H9 (cell line): ENCODE measurements at places on chromosomes 7 and 10. TPM values are rescaled to one million over a fixed set of nuclear protein-coding genes. Genes with fewer than 3 reads are reported as not detected.

The SLC26A5 gene
- 0.11 TPM in 1 of 2 replicates, not detected in the other for total RNA-seq

The FOXP2 gene
- total RNA-seq = not detected in 2 replicates

The TRIM50 gene
- total RNA-seq = not detected in 2 replicates

The TMEM140 gene
- not detected in 2 replicates for total RNA-seq

The AASS gene
- total RNA-seq = 383 and 398 TPM in 2 replicates

The ABCB1 gene
- 0.15 and 0.33 TPM in 2 replicates for total RNA-seq

The TAS2R41 gene
- total RNA-seq = not detected in 2 replicates

The UPK3B gene
- total RNA-seq = 2.1 and 3.5 TPM in 2 replicates

The AS3MT gene
- 16.4 and 16.5 TPM in 2 replicates for total RNA-seq

The ADAM12 gene
- 0.24 and 0.35 TPM in 2 replicates for total RNA-seq

The SORCS3 gene
- 0.04 and 0.18 TPM in 2 replicates for total RNA-seq

The INA gene
- 14.0 and 14.3 TPM in 2 replicates for total RNA-seq

- no peak for DNase-seq
These were observed 33.6 kb downstream of the WASL start for GRCh38 chr7:123715198-123715597.

- DNase-seq = peak; percentile 83
These were observed at the start of gene TLX1 for GRCh38 chr10:101130984-101131961. TSS of gene TLX1 (plus strand) at chr10:101131300. CDS start at chr10:101131542, 242 bp downstream.

DNA sequence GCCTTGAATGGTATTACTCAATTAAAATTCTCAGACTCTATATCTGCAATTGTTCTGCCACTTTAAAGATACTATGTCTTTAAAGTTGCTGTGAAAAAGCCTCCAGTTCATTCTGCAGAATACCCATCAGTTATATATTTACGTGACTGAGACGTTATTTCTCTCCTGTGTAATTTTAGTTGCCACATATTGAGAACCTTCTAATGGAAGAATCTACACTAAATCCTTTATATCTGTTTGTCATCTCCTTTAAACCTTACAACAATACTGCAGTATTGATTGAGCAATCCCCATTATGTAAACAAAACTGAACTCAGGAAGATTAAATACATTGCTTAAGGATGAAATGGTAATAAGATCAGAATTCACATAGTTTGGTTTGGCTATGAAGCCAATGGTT lies 30.0 kb downstream of the GPR141 start:
- DNase-seq = no peak

GRCh38 chr7:45188736-45189135 lies 31.1 kb downstream of the RAMP3 start:
- DNase-seq = no peak

GRCh38 chr7:25572423-25572822 lies 344.1 kb upstream of the NPVF start:
- no peak for DNase-seq

DNA sequence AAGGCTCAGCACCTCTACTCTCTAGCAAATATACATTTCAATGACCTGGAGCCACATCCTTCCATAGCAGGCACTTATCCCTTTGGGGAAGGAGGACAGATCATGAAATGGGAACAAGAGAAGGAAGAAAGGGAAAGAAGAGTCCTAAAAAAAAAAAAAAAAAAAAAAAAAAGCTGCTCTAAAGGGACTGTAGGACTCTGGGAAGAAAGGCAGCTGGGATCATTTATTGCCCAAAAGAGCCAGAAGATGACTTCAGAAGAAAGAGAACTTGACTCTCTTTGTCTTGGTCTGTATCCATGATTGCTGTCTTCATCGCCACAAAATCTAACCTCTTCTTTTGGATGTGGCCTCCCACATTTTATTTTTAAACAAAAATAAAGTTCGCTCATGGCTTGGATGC lies 203.6 kb upstream of the CELF2 start:
- no peak for DNase-seq

GRCh38 chr7:139396323-139396951 lies 36.7 kb downstream of the LUC7L2 start:
- DNase-seq = no peak

DNA sequence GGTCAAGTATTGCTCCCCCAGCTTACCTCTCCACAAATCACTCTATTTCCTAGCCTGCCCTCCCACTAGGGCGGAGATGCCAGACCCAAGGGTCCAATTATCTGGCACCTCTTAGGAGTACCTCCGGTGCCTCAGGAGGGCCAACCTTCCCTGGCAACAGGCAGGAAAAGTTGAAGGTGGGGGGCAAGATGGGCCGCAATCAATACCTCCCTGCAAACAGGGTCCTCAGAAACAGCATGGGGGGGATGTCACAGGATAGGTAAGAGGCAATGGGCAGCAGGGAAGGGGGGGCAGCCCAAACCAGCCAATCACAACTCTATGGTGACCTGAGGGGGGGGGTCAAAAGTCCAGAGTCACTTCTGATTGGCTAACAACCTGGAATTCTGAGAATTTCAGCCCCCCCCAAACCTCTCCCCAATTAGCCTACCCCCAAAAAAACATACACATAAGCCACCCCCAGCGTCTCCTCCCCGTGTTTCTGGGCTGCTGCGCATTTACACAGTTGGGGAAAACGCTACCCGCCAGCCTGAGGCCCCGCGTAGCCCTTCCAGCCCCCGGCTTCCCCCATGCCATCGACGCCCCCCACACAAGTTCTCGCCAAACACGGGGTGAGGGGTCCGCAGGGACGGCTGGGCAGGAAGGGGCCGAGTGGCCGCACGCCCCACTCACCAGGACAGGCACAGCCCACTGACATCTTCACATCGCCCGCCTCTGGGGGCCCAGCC lies 589 bp downstream of the LDB1 start:
- DNase-seq = peak; percentile 80

GRCh38 chr10:97220355-97220754 lies 34.6 kb upstream of the SLIT1 start:
- DNase-seq = no peak

- no peak for DNase-seq
These were observed 533.4 kb upstream of the SEMA3D start for GRCh38 chr7:85719981-85720953.

- no peak for DNase-seq
These were observed 451.5 kb downstream of the SORCS1 start for GRCh38 chr10:106712988-106713387.

DNA sequence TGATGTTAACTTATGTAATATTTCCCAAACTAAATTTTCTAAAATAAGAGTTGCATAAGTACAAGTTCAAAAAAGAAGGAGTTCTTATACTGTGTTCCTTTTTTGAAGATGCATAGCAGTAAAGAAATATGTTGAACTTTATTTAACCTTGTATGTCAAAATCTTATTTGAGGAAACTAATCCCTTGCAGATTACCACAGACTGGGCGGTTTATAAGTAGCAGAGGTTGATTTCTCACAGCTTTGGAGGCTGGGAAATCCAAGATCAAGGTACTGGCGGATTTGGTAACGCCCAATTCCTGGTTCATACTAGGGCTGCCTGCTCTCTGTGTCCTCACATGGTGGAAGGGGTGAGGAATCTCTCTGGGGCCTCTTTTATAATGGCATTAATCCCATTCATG lies 68.5 kb downstream of the GNAT3 start:
- no peak for DNase-seq

DNA sequence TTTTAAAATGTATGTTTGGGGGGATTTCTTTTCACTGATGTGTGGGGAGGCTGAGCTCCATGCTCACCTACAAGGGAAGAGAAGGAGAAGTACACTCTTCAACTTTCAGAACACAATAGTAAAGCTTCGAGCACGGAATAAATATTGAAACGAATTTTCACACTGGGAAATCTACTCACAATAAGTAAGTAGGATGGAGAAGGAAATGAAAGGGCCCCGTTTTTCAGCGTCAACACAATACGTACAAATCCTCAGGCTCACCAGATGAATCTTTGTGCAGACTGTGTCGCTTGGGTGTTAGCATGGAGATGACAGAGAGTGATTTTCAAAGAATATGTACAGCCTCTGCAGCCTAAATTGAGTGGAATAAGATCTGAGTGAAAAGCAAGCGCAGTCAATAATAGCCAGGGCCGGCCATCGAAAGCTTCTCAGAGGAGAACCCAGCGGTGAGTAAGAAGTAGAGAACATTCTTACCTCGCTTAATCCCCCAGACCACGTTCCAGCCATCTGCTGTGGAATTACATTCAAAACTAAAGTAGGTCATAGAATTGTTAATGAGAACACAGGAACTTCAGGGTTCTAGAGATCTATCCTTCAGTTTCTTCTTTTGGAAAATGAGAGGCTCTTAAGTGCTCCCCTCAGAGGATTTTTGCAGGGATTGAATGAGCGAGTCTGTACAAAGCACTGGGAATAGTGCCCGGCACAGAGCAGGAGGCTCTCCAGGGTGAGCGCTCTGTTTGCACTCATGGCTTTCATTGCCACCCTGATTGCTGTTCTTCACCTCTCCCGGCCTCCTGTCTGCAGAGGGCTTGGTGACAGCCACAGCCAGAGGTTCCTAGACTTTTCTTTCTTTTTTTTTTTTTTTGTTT lies 292.8 kb downstream of the SFMBT2 start:
- DNase-seq = no peak

GRCh38 chr10:93993782-93994437 lies at the start of gene PLCE1:
TSS of gene PLCE1 (plus strand) at chr10:93993931. CDS start at chr10:94031047, 37,116 bp downstream.
- peak; percentile 62 for DNase-seq

DNA sequence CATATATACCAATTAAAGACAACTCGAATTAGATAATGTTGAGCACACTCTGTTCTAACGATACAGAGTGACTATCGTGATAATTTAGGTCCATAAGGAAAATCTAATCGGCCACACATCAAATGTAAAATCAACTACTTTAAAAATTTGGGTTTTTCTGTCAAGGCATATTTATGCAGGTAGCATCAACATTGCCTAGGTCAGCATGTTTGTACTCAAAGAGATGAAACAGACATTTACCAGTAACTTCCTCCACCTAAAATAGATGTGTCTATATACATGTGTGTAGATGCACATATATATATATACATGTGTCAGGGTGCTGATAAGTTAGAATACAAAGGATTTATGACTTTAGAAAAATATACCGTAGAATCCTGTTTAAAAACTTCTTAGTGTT lies 22.0 kb downstream of the PSMC2 start:
- DNase-seq = no peak

DNA sequence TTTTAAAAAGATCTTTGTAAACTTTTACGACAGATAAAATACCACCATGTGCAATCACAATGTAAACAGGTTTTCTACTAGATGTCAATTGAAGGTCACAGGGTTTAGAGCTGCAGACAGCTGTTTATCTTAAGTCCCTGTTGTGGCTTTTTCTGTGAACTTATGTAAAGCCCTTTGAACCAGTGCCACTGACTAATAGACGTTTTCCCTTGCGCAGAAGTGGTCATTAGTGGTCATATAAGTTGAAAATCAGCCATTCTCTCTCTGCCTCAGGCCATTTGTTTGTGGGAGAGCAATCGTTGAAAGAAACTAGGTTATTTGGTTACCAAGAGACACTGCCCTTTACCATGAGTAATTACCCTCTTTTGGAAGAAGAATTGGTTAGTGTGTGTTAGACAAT lies 23.9 kb downstream of the CACNB2 start:
- no peak for DNase-seq

DNA sequence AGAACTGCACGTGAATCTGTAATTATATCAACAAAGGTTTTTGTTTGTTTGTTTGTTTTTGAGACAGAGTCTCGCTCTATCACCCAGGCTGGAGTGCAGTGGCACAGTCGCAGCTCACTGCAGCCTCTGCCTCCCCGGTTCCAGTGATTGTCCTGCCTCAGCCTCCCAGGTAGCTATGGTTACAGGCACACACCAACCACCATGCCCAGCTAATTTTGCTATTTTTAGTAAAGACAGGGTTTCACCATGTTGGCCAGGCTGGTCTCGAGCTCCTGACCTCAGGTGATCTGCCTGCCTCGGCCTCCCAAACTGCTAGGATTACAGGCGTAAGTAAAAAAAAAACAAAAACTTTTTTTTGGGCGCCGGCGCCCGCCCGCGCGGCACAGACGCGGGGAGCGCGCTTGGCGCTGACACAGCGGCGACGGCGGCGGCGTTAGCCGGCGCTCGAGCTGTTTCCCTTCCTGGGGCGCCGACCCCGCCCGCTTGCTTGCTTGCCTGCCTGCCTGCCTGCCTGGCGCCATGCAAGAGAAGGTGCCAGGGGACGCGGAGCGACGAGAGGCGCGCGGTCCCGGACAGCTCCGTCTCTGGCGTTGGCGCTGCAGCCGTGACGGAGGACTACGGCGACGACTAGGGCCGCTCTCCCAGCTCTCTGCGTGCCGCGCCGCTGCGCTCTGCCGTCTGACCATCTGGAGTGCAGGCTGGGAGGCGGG lies 171.4 kb upstream of the NUPR2 start:
- DNase-seq = no peak

DNA sequence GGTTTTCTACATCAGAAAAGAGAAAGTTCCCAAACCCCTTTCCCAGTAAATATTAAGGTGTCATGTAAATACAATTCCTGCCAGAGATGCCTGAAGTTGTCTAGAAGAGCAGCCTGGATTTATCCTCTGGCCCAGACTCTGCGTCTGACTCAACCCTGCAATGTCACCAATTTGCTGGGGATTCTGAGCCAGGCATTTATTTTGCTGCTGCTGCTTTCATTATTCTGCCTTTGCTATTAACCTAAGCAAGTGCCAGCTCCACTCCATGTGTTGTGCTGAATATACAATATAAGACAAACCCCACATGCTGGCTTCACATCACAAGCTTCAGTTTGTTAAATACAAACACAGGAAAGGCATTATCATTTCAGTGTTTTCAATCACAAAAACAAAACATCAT lies 59.1 kb downstream of the ELAPOR2 start:
- DNase-seq = no peak

- no peak for DNase-seq
These were observed 35.7 kb downstream of the MEOX2 start for GRCh38 chr7:15650787-15651186.

DNA sequence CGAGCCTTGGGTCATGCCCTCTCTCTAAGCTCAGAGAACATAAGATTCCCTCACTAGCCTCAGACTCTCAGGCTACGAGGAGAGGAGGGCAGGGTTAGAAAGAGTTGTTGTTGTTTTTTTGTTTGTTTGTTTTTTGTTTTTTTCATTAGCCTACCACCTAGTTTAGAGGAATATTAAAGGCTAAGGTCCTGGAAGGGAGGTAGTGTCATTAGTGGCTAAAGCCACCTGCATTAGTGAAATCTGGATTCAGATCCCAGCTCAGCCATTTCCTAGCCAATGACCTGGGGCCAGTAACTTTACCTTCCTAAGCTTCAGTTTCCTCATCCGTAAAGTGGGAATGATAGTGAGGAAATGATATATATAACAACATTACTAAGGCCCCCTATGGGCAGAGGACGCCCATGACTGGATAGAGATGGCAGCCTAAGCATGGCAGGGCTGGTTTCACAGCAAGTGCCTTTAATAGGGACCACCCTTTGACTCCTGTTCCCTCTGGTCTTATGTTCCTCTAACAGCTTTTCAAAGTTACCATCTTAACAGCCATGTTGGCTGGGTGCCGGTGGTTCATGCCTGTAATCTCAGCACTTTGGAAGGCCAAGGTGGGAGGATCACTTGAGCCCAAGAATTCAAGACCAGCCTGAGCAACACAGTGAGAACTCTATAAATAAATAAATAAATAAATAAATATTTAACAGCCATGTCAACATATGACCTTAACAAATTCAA lies 5.1 kb downstream of the DDIT4 start:
- DNase-seq = no peak

DNA sequence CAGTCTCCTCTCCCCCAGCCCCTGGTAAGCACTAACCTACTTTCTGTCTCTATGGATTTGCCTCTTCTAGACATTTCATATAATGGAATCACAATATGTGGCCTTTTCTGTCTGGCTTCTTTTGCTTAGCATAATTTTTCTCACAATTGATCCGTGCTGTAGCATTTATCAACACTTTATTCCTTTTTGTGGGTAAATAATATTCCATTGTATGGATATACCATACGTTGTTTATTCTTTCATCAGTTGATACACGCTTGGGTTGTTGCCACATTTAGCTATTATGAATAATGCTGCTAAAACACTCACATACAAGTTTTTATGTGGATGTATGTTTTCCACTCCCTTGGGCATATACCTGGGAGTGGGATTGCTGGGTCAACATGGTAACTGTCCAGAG lies 25.8 kb downstream of the MCM10 start:
- DNase-seq = no peak
